Bone marrow (tissue), 2 donors: ENCODE measurements at places on chromosomes 6 and 20.

DNA sequence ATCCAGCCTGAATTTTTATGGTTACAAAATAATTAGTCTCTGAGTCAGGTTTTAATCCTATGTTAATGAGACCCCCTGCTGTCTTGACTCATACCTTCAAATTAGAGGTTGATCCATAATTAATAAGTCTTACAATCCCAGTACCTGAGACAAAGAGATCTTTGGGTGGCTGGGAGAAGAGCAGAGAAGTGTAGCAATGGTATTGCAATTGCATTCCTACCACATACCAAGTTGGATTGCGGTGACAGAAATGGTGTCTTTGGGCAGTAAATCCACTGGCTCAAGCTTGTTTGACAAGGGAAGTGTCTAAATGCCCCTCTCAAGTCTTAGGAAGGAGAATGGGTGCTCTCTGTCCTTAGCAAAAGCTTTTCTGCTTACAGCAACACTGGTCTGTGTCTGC is 150.4 kb downstream of the BTBD3 start:
- DNase-seq = no peak

- no peak for DNase-seq
These were observed 50.3 kb downstream of the PRR18 start for GRCh38 chr6:166257911-166258318.

DNA sequence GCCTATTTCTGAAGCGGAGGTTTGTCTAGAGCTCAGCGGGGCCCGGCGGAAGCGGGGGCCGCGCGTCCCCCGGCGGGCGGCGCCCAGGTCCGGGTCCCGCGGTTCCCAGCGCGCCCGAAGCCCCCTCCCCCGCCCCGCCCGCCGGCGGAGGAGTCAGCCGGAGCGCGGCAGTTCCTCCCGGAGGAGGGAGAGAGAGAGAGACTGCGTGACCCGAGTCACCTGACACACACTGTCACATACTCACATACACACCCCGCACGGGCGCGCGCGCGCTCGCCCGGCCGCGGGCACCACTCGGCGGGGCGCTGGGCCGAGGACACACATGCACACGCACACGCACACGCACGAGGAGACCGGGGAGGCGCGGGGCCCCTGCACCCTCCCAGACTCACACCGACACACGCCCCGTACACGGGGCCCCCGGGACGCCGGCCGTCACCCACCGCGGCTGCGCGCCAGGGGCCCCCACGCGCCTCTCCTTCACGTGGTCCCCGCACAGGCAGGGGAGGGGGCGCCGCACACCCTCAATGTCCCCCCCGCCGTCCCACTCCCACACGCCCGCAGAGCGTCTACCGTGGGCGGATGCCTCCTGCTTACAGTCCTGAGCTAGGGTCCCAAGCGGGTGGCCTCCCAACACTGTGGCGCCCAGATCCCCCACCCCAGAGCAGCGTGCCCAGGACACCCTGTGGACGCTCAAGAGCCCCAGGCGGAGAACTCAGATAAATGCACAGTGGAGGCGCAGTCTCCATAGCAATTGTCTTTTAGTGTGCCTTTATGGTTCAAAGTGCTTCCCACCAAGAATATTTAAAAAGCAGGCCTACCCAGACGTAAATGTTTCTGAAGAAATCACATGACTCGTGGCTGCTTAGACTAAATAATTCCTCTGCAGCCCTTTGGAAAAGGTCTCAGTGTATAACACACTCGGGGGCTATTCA is at the start of gene RRAGD:
RRAGD (minus strand) TSS at position 203 of the 935 bp plus-strand sequence. CDS start 280 bp downstream, outside the sequence.
- peak; percentile 41 for DNase-seq

DNA sequence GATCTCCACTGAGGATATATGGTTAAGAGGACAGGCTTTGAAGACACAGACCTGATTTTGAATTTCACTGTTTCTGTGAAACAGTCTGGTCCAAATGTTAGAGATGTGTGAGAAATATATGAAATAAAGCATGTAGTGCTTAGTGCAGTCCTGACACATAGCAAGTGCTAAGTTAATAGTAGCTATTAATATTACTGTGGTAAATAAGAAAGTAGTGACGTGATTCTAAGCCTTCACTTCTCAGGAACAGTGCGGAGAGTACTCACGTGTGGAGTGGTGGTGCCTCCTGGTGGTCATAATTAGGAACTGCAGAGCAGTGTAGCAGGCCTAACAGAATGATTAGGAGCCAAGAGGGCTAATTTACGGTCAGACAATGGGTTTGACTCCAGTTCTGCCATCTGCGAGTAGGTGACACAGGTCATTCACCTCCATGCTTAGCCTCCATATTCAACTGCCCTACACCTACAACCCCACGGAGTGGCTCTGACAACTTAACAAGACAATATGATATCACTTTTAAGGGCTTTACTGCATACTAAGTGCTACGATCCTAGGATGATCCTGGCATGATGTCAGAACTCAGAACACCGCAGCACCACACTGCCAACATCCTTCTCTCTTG is 106.2 kb downstream of the JPH2 start:
- peak; percentile 63 for DNase-seq

DNA sequence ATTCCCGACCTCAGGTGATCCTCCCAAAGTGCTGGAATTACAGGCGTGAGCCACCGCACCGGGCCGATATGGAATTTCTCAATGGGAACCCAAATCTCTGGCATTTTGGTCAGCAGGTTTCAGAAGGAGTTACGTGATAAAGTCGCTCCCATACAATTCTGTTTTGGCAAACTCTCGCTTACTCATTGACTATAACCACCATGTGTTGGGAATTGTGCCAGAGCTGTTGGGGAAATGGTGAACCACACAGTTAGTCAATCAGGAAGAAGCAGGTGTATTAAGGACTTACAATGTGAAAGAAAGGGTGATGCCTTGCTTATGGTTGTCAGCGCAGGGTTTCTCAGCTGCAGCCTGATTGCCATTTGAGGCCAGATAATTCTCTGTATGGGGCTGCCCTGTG is 410.5 kb downstream of the QKI start:
- no peak for DNase-seq

DNA sequence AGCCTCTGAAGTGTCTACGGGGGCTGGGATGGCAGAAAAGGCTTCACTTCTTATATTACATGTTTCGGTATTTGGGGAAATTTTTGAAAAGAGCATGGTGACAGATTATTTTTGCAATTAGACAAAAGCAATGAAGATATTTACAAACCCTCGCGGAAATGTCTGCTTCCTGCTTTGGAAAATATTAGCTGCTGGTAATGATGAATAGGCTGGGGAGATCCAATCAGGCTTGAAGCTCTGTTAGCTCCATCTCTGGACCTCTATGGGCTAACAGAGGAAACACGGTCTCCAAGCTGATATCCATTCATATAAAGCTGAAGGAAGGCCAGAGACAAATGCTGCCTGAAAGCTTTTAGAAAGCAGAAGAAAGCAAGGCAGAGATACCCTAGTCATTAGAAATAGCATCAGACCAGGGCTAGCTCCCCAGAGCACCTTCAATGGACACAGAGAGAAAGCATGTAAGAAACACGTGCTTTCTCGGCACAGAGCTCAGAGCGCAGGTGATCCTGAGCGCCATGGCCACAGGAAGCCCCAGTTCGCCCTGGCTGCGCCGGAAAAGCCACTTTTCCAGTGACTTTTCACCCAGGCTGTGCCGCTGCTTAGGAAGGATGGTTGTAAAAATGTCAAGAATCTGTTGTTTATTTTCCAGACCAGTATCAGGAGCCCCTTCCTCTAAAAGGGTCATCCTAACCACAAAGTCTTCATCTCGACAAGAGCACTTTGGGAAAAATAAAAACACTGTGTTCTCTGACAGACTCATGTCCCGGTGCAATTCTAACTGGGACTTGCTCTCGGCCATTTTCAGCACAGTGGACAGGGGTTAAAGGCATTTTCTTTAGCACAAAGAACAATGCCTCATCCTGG is 68.5 kb upstream of the NFATC2 start:
- no peak for DNase-seq

DNA sequence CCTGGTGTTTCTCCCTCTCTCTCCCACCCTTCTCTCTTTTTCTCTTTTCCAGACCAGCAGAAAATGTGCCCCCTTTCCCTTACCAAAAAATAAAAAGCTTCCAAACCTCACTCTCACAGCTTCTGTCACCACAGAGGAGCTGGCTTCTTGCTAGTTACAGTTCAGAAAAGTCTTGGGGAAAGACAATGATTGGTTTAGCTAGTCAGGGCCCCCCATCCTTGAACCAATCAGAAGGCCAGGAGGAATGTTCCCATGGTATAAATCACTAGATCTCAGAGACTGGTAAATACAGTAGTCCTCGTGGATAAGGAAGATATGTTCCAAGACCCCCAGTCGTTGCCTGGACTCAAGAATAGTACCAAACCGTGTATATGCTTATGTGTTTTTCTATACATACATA is 231.1 kb upstream of the TAB2 start:
- DNase-seq = no peak
